ENCODE measurements at places on chromosomes 2 and 18.

DNA sequence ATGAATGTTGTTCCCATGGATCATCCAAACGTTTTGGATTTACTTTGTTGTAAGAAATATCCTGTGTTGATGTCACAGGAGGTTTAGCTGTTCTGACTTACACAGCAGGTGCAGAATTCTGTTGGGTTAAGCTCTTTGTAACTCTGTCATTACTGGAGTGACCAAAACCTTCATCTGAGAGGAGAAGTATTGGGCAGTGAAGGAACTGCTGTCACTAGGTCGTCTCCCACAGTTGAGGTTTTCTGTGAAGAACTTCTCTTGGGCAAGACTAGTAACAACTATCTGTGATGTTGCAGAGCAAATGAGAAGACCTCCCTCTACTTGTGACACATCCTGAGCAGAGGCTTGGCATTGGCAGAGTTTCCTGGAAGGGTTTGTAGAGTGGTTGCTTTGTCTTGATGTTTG, 2.9 kb downstream of the SPTBN1 start:
- DNase-seq, result no peak

DNA sequence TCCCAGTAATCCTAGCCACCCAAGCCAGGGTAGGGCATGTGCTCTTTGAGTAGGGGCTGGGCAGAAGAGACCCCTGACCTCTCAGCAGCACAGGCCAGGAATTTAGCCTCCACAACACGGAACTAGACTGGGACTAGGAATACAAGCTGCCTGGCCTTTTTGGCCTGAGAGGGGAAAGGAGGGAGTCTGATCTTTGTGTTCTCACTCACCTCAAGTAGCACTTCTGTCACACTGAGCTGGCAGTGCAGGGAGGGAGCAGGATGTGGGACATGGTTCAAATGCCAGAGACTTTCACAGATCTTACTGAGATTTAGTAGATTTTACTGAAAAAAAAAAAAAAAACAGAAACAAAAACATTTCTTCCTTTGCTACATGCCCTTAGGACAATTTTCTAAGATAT, 395.2 kb downstream of the CMPK2 start:
- no peak for DNase-seq

- DNase-seq, result no peak
Measured at GRCh38 chr2:72026819-72027425, 120.7 kb downstream of the CYP26B1 start.

GRCh38 chr2:208255557-208256106, 761 bp upstream of the IDH1 start:
- DNase-seq, result no peak

- no peak for DNase-seq
Measured at GRCh38 chr2:121211251-121211650, 73.8 kb downstream of the TFCP2L1 start.

- DNase-seq, result no peak
Measured at GRCh38 chr2:5592916-5593315, 99.3 kb upstream of the SOX11 start.

GRCh38 chr2:112811841-112812306, 24.7 kb downstream of the IL1B start:
- no peak for DNase-seq

- DNase-seq, result no peak
Measured at GRCh38 chr2:126368758-126369157, 287.2 kb upstream of the GYPC start.

DNA sequence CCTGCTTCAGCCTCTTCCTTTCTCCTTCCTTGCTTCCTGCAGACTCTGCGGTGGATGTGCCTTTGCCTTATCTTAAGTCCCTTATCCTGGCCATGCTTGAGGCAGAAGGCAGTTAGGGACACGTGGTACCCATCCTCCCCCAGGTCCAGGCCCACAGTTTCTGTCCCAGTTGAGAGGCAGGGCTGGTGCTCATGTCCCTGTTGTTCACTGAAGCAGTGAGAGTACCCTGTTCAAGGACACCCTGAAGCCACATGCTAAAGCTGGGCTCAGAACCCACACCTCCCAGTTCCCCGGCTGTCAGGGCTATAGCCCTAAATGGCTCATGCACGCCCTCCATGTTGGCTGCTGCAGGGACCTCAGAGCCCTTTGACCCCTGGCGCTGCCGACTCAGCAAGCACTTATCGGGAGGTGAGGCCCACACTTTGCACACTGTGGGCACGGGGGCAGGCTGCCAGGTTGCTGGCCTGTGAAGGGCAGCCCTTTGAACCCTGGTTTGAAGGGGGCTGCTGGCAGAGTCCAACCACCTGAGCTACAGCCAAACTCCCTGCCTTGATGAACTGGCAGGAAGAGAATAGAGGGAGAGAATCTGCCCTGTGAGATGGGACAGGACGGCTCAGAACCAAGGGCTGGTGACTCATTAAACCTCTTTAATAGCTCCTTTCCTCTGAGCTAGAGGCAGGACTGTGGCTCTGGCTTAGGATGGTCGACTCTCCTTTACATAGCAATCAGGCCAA, 6.3 kb downstream of the KHK start:
- DNase-seq, result no peak

GRCh38 chr2:101175991-101176390, 24.8 kb upstream of the TBC1D8 start:
- no peak for DNase-seq

- DNase-seq, result no peak
Measured at GRCh38 chr2:215746226-215746886, 267.0 kb downstream of the MREG start.

DNA sequence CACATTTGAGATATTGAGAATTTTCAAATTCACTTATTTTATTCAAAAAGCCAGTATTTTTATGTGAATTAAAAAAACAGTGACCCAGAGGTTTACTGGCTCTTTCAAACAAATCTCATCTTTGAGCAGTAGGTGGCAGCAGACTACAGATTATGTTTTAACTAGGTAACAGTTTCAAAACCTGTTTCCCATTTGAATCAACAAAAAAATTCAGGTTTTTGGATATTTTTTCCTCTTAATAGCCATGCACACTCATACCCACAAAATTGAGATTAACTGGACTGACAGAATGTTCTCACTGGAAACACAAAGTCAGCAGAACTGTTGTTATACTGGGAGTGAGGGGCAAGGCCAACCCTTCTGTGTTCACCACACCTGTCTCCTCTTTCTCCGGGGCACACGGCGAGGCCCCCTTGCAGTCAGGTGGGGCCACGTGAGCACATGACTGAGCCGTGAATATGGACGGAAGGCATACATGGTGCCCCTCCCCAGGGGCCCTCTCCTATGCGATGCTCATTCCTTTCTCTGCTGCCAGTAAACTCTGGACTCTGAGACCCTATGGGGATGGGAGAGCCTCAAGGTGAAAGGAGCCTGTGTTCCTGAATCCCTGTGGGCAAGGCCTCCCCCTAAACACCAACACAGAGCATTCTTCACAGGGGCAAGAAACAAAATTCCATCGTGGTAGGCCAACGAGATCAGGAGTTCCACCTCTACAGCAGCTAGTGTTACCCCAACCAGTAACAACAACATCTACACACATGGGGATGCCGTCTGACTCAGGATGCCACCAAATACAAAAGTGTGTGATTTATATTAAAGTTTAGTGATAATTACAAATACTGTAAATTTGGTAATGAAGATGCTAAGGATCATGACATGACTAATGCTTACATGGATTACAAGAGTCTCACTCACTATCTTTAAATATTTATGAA, 80.4 kb downstream of the LPIN2 start:
- DNase-seq, result peak; percentile 66

DNA sequence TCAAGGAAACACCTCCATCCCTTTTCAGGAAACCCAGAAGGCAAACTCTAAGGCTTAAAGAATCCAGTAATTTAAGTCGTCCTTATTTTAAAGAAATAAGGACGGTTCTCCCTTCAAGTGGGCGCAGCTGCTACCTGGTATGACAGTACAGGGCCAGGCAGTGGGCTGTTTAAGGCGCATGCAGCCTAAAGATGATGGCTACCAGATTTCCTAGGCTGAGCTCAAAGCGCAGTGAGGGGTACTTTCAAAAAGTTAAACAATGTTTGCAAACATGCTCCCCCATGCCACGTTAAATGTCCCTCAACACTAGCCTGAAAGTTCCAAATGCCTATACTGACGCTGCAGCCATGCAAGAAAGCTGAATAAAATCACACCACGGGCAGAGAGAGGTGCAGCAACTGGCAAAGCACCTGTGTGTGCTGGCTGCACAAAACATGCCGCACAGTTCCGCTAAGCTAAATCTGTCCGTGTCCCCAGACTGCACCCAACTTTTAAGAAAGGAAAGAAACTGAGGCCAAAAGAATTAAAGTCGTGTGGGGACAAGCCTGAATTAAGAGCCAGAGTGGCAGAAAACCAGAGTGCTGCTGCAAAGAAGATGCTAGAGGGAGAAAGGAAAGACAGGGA, 583 bp downstream of the HIBCH start:
- DNase-seq, result no peak

DNA sequence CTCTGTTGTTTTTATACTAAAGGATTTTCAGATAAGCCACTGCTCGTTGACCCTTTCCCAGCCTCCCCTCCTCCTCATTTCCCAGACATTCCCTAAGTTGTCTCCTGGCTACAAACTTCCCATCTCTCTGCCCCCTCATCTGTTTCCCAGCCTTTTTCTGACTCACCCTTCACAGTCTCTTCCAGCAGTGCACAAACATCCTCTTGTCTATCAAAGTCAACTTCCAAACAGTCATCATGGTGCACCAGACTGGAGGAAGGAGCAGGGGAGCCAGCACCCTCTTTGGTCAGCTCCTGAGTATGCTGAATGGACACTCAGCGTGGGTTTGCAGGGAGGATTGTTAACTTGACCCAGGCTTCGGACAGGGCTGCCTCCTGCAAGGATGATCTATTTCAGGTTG, 26.6 kb upstream of the SPRED2 start:
- no peak for DNase-seq

GRCh38 chr2:168200930-168201583, 46.3 kb downstream of the STK39 start:
- DNase-seq, result no peak

GRCh38 chr2:216758256-216759155, 63.2 kb upstream of the IGFBP5 start:
- DNase-seq, result no peak

- no peak for DNase-seq
Measured at GRCh38 chr2:202909394-202910192, 1.9 kb downstream of the WDR12 start.

GRCh38 chr2:190528521-190529001, 6.0 kb downstream of the NEMP2 start:
- DNase-seq, result no peak

- DNase-seq, result no peak
Measured at GRCh38 chr18:25248755-25249154, 103.2 kb downstream of the ZNF521 start.

DNA sequence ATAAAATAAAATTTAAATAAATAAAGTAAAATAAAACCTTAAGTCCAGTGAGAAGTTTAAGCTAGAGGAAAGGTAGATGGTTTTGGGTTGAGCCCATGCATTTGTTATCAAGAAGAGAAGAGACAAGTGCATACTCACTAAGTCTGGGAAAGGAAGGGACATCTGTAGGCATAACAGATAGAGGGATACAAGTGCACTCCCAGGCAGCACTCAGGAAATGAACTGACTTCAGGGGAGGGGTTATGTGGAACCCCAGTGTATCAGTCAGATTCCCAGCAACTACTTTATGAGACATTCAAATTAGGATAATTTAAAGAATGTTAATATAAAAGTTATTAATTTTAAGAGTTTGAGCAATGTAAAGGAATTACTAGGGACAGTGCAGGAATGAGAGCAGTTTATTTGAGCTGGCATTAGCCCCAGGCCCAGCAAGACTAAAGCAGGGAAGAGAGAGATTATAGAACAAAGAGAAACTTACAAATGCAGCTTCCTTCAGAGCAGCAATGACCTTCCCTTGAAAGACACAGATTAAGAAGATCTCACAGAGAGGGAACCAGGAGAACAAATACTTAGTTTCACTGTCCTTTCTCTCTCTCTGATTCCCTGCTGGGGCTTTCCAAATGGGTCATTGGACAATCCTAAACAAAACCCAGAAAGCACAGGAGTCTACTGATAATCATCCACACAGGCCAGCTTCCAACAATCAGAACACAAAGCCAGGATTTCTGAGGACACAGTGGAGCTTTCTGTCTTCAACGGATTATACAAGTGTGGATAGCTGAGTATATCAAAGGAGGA, 109.7 kb downstream of the ERBB4 start:
- peak; percentile 24 for DNase-seq

DNA sequence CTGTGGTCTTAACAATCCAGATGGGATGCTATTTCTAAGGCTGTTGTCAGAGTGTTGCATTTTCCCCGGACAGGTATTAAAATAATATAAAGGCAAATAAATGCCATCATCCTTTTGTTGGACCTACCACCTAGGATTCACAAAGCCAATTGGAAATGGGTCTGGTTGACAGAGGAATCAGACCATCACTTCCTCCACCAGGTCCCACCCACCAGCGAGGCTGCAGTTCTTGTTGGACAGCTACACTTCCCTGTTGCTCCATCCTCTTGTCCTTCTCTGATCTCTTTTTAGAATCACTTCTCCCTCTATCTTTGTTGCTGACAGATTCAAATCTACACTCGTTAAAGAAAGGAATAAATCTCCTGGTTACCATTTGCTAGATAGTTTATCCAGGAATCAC, 1.1 kb downstream of the TMEM169 start:
- peak; percentile 81 for DNase-seq

GRCh38 chr2:185645529-185645928, 93.1 kb upstream of the FSIP2 start:
- no peak for DNase-seq

GRCh38 chr2:191462370-191462769, 215.6 kb upstream of the NABP1 start:
- DNase-seq, result peak; percentile 20

- DNase-seq, result peak; percentile 75
Measured at GRCh38 chr2:26692897-26693849, 651 bp downstream of the KCNK3 start.

- peak; percentile 44 for DNase-seq
Measured at GRCh38 chr2:84865181-84865783, 15.6 kb downstream of the TRABD2A start.

GRCh38 chr2:71548646-71549425, 95.5 kb downstream of the DYSF start:
- DNase-seq, result peak; percentile 66

DNA sequence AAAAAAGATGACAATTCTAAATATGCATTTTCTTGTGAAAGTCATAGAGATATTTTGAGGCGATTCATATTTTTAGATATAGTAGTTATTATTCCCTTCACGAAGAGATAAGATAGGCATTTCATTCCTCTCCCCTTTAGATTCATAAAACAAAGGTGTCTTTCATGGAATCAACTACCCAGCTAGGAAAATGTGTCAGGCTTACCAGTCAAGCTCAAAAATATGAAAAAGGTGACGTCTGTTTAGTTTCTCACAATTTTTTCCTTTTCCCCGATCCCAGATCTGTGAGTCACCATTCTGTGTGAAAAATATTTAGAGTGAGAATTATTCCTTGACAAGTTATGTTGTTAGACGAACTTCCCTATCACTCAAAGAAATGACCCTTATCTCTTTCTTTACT, 95.4 kb upstream of the FN1 start:
- no peak for DNase-seq

DNA sequence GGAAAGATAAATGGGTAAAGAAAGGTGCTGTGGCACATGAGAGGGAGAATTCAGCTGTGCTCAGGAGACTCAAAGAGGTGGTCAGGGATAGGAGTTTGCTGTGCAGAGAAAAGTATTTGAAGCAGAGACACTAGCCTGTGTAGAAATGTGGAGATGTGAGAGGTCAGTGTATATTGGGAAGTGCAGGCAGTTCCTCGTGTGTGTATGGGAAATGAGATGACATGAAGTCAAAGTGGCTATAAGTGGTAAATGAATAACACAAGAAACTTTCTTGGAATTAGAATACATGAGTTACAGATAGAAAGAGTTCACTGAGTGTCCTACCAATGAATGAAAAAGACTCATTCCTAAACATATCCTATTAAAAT, 11.6 kb downstream of the MAP3K20 start:
- no peak for DNase-seq
